ENCODE measurements at places on chromosomes 5 and 9.

DNA sequence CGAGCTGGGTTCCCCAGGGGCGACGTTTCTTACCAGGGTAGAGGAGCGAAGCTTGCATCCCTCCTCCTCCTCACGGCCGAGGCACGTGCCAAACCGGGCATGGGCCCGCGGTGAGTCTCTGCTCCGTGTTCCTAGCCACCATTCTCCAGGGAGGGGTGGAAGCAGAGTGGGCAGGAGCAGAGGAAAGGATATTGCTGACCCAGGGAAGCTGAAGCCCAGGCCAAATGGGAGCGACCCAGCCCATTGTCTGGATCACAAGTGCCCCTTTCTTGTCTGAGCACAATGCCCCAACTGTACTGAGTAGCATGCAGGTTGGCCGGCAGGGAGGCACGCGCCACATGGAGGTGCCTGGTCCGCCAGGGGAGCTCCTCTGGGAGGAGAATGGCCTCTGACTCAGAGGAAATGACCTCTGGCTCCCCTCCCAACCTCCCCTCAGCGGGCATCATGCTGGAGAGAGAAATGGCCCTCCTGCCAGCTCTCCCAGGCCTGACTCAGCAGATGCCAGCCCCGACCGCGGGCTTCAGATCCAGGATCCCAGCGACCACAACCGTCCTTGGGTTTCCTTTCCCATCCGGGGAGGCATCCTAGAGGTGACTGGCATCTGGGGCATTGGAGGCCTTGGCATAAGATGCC lies 1.1 kb downstream of the PRR7 start:
- DNase-seq: no peak

GRCh38 chr5:9207817-9208418 lies 338.0 kb downstream of the SEMA5A start:
- DNase-seq: peak; percentile 8

- DNase-seq: no peak
These were observed 61.0 kb upstream of the RAD23B start for GRCh38 chr9:107222020-107222522.

- no peak for DNase-seq
These were observed 432 bp downstream of the STARD4 start for GRCh38 chr5:111511831-111512374.

- DNase-seq: no peak
These were observed 142.8 kb upstream of the IFNE start for GRCh38 chr9:21624675-21625644.

GRCh38 chr5:113057557-113057984 lies 81.0 kb downstream of the DCP2 start:
- DNase-seq: no peak

DNA sequence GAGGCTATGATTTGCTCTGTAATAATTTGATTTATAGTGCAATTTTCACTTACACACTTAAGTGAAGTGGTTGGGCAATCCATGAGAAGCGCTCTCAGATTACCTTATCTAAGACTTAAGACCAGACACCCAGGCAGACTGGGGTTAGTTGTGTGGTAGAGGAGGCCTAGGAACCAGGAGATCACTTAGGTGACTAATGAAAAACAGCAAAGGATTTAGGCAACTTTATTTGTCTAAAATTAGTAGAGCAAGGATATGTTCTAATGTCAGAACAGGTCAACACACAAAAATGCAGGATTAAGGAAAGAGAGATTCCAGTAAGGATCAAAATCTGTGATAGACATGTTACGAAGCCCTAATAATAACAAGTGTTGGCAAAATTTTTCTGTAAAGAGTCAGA lies 913.8 kb downstream of the TLE1 start:
- no peak for DNase-seq

- DNase-seq: peak; percentile 3
These were observed 68.0 kb downstream of the CACNA1B start for GRCh38 chr9:137945581-137945980.

- no peak for DNase-seq
These were observed 170.3 kb upstream of the RAD23B start for GRCh38 chr9:107112707-107113243.

- no peak for DNase-seq
These were observed 36.3 kb upstream of the OTULINL start for GRCh38 chr5:14545308-14545707.

- no peak for DNase-seq
These were observed 8.7 kb downstream of the PRDM12 start for GRCh38 chr9:130672933-130673615.

- peak; percentile 54 for DNase-seq
These were observed 9.1 kb downstream of the UBAC1 start for GRCh38 chr9:135951889-135952663.

- no peak for DNase-seq
These were observed 70.4 kb upstream of the TBCA start for GRCh38 chr5:77846422-77847128.

DNA sequence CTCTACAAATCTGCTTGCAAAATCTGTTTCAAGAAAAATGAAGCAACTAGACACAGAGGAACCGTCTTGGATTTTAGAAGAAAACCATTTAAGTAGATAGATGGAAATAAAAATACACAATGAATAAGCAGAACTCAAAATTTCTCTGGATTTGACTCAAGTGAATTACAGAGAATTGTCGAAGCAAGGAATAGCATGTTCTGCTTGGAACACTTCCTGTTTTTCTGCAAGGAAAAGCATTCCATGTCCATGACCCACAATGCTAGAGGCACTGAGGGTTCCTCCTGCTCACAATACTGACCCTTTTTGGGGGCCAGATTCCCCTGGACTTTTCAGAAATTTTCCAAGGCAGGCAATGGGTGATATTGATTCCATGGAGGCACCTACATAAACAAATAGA lies 29.8 kb downstream of the PRUNE2 start:
- DNase-seq: no peak

DNA sequence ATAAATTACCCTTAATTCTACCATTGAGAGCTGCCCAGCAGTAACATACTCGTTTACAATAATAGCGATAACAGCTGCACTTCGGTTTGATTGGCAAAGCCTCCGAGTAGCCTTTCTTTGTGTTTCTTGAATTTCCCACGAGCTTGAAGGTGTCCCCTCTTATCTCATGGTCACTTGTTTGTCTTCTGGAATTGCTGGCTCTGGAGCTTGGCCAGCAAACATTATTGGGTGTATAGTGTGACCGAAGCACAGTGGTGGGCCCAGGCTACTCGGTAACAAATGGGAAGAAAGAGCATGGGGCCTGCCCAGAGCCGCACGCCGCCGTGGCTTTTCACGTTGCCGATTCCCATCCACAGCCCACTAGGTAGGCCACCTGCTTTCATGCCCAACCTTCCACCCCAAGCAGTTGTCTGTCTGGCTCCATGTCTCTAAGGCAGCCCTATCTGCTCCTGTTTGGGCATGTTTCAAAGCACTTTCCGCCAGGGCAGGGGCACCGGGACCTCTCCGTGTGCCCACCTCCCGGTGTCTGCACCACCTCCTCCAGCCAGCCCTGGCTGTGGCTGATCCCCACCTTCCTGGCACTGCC lies 8.7 kb downstream of the STKLD1 start:
- no peak for DNase-seq

DNA sequence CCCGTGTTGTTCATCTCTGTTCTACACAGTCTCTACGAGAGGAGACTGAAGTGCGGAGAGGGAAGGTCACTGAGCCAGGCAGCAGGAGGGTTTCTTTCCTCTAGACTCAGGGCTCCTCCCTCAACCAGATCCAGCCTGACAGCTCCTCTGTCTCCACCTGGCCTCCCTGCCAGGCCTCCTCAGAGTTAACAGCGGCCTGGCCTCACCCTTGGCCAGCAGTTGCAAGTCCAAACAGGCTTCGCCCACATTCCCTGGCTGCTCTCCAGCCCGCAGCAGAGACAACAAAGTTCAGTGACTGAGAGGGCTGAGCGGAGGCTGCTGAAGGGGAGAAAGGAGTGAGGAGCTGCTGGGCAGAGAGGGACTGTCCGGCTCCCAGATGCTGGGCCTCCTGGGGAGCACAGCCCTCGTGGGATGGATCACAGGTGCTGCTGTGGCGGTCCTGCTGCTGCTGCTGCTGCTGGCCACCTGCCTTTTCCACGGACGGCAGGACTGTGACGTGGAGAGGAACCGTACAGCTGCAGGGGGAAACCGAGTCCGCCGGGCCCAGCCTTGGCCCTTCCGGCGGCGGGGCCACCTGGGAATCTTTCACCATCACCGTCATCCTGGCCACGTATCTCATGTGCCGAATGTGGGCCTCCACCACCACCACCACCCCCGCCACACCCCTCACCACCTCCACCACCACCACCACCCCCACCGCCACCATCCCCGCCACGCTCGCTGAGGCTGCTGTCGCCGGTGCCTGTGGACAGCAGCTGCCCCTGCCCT lies at the start of gene HRCT1:
HRCT1 (plus strand) TSS at position 291 of the 768 bp plus-strand sequence; CDS start at position 377, 86 bp downstream.
- DNase-seq: peak; percentile 39

All from DMS 273 treated with DMSO at 0.1 percent for 48 hours (cell line).